ENCODE measurements at places on chromosomes 5 and 9.

- no peak for DNase-seq
These were observed 57.5 kb upstream of the FREM1 start for GRCh38 chr9:14967450-14968321.

DNA sequence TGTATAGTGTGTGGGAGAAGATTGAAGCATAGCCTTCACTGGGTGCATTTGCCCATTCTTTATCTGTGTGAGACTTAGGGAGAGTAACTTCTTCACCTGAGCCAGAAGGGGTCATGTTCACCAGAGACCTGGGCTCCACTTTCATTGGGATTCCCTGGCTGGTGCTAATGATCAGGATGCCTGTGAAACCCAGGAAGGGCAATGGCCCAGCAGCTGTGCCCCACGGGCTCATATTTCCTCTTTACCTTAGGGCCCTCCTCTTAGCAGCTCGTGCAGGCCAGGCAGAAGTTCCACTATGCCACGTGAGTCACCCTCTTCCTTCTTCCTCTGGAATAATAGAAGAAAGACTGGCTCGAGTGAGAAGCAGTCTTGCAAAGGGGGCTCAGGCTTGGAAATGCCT, 5.0 kb downstream of the PPARGC1B start:
- no peak for DNase-seq

GRCh38 chr9:74281674-74282073, 215.5 kb upstream of the RORB start:
- DNase-seq: no peak

- no peak for DNase-seq
These were observed 494.1 kb upstream of the TUSC1 start for GRCh38 chr9:26172301-26172700.

DNA sequence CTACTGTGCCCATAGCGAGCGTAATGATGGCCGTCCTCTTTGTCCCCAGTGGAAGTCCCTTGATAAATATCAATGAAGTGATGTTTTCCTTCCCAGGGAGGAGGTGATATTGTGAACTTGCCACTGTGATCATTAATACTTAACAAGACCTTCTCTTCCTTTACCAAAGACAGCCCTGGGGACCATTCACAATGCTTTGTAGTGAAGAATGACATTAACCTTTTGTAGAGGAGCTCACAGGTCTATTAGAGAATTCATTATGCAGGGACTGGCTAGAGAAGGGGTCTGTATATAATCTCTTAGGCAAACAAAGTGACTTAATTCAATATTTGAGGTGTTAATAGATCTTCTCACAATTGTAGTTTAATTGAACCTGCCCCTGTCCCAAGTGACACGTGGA, 452.9 kb upstream of the DMAC1 start:
- no peak for DNase-seq

- no peak for DNase-seq
These were observed 224.7 kb upstream of the DAP start for GRCh38 chr5:10985721-10986110.

- DNase-seq: no peak
These were observed 45.3 kb downstream of the FNIP1 start for GRCh38 chr5:131751506-131751905.

DNA sequence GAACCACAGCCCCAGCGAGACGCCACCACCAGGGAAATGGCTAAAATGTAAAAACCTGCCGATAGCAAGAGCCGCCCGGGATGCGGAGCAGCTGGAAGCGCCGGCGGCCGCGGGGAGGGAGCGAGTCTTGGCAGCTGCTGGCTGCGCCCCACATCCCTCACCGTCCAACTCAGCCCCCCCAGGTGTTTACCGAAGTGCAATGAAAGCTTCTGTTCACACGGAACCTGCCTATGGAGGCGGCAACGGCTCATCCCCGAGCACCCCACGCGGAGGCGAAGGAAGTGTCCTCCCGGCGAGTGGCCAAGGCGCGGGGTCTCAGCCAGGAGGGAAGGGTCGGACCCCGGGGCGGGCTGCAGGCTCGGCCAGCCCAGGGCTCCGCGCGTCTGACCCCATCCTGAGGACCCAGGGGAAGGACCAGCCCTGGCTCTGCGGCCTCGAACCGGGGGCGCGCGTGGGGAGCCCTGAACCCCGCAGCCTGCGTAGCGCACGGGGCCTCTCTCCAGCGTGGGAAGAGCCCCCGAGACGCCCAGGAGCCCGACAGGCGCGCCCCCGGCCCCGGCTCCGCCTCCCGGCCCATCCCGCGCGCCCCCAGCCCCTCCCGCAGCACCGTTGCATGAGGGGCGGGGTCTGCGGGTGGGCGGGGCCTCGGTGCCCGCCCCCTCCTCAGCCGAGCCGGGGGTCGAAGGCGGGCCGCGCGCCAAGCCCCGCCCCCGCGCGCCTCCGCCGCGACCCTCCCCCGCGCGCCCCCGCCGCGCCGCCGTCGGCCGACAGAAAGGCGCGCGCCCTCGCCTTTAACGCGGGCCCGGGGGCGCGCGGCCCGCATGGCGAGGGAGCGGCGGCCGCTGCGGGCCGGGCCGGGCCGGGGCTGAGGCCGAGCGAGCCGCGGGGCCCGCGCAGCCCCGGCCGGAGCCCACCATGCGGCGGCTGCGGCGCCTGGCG, at the start of gene DIPK1B:
TSS of gene DIPK1B (plus strand) at position 822 of the 939 bp plus-strand sequence. CDS start at position 916, 94 bp downstream.
- DNase-seq: no peak

DNA sequence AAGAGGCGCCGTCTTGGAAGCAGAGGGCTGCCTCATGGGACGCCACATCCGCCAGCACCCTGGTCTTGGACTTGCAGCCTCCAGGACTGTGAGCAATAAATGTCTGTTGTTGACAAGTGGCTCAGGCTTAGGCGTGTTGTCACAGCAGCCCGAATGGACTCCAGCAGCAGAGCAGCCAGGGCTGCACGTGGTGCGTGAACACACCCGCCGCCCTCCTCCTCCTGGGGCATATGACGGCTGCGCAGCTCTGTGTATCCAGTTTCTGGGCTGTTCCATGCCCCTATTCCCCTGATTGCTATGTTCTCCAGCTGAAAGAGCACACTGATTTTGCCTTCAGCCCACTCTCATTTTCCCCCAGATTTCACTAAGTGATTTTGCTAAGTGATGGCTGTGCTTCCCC, 36.0 kb upstream of the CLPTM1L start:
- DNase-seq: no peak

DNA sequence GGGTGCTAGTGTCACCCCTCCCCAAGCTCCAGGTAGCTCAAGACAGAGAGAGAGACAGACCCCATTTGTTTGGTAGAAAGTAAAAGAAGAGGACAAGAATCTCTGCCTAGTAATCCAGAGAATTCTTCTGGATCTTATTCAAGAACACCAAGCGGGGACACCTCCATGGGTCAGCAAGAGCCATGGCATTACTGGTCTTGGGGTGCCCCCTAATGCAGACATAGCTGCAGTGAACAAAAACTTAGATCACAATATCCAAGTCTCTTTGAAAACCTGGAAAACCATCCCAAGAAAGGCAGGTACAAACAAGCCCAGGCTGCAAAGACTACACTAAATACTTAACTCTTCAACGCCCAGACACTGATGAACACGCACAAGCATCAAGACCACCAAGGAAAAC, 29.9 kb upstream of the PDE4D start:
- DNase-seq: no peak

DNA sequence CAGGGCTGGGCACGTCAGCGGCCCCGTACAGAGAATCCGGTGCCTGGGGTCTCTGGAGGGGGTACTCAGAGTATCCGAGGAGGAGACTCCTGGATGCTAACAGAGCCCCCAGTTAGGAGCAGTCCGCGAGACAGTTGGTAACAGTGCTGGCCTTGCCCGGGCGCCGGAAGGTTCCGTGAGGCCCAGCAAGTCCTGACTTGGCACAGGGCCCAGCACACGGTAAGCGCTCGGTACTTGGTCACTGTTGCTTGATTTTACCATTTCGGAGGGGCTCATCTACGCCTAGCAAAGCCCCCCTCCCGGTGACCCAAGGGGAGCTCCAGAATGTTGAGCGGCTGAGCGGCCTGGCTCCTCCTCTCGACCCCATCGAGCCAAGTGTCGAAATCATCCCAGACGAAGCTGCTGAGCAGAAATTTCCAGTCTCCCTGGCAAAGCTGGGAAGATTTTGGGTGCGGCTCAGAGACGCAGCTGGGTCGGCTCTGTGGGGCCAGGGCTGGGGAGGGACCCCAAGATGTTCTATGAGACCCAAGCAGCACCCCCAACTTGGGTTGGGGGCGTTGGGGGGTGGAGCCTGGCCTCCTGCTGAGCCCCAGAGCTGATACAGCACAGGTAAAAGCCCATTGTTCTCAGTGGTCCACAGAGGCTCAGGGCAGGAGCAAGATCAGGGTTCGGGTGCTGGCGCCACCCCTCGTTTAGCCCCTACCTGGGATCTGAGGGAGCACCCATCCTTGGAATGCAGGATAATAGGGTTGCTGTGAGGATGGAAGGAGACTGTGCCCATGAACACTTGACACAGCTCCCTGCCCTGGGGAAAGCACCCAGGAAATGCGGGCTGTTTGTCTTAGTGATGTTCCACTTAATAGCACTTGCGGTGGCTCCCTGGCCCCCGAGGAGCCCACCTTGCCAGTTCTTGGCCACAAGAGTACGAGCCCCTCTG, 137.2 kb downstream of the C9orf50 start:
- DNase-seq: no peak

GRCh38 chr5:65125591-65126541, 355.9 kb downstream of the ADAMTS6 start:
- DNase-seq: no peak

- DNase-seq: no peak
These were observed 20.2 kb downstream of the PBX3 start for GRCh38 chr9:125767349-125767748.

- DNase-seq: peak; percentile 19
These were observed 1.1 kb downstream of the FEM1C start for GRCh38 chr5:115543365-115544042.

- no peak for DNase-seq
These were observed 68.6 kb downstream of the VCAN start for GRCh38 chr5:83540105-83540504.

DNA sequence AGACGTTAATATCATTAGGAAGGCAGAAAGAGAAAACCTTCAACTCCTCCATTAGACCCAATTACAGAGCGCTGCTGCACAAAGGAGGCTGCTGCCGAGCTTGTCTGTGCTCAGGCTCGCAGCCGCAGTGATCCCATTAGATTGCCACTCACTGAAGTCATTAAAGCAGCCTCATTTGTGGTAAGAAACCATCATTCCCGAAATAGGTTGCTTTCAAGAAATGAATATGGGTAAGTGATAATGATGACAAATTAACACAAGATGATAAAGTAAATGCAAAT, 137.2 kb downstream of the CAVIN4 start:
- no peak for DNase-seq

DNA sequence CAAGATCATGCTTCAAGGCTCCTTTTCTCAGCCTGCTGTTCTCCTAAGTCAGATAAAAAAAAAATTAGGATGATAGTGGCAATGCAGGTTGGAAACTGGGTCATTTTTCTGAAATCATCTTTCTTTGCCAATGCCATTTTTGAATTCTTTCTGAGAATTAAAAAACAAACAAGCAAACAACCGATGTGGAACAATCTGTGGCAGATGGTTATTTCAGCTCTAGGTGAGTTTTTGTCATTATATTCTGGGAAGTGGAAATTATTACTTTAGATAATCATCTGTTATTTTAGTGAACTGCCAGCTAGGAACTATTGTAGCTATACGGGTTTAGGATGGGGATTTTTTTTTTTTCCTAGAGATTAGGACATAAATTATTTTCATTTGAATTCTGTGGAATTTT, 129.7 kb downstream of the NTRK2 start:
- no peak for DNase-seq

- DNase-seq: no peak
These were observed 126.5 kb downstream of the MRPL36 start for GRCh38 chr5:1673042-1673677.

DNA sequence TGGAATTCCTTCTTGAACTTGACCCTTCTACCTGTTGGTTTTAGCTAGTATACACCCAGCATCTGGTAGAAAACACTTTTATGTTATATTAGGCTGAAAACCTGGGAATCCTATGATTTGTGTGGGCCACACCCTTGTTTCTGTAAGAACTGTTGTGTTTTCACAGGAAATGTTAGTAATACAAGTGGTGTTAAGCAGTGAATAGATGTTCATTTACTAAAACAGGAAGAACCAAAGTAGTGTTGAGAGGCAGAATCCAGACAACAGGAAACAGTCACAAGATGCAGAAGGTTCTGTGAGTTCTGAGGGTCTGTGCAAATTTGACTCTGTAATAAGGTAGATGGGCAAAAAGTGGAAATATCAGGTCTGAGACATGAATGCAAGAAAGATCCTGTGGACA, 73.0 kb upstream of the RAI14 start:
- no peak for DNase-seq

DNA sequence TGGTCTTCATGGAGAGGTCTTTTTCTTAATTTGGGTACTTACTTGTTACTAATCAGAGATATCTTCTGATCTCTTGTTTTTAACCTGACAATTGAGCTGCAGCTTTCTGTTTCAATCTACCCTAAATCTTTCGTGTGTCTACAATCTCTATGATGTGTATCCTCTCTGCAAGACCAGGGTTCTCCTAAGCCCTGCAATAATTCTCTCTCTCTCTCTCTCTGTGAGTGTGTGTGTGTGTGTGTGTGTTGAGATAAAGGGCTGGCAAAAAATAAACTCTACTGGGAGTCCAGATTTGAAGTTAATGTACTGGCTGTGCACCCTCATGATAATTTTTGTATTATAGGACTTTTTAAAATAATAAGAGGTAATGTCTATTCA, 57.8 kb upstream of the FBXL7 start:
- DNase-seq: no peak

GRCh38 chr9:113350107-113350661, 843 bp downstream of the BSPRY start:
- no peak for DNase-seq

DNA sequence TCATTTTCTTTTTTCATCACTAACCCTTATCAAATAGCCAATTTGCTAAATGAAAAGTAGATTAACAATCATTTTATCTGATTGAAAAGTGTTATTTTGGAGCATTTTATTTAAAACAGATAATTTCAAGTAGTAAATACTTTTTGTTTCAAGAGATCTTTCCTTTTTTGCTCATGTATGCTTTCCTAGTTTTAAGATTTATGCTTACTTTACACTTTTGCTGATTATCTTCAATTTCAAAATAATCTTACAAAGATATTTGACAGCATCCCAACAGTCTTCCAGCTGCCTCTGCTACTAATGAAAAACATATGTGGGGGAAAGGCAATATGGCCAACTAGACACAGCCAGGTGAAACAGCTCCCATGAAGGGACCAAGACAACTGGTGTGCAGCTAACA, 1027.3 kb upstream of the CDH9 start:
- no peak for DNase-seq

DNA sequence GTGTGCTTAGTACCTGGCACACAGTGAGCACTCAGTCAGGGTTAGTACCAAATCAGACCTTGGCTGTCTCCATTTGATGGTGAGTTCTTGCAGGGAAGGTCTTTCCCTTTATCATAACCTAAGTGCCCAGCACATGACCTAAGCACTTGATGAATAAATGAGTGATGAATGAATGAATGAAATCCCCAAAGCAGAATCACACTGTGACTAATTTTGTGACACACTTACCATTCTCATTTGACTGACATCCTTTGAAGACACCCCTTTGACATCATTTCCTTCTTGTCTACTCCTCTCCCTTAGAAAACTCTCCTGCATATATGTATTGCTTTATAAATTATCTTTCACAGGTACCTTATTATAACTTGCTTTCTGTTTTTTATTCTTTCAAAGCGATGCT, 130.2 kb upstream of the ELL2 start:
- no peak for DNase-seq
